Fibroblast of skin of left biceps (primary cell): ENCODE measurements at places on chromosomes 2 and 18.
A peak's percentile ranks its signal among the peaks of the same experiment; 100 is the strongest.

DNA sequence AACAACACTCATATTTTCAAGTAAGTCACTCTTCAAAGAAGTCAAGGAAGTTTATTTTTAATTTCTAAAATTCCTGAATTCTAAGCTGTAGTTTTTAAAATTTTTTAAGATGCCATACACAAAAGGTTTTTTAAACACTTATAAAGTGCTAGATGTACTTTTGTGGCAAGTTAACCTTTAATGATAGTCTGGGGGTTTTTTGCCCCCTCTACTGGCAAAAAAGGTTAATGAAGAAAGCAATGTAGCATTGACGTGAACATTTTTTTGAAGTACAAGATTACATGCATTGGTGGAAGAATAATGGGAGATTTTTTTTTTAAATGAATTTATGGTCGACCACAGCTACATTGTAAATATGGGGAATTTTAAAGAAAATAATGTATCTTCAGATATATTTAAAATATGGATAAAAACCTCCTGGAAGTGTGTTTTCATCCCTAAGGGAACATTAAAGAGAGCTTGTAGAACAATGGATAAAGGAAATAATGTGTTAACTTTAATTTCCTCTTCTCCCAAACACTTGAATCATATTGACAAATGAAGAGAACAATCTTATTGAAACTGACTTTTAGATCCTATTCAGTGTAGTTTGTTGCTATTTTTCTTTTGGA lies 12.6 kb downstream of the ITPRID2 start:
- no peak for DNase-seq

DNA sequence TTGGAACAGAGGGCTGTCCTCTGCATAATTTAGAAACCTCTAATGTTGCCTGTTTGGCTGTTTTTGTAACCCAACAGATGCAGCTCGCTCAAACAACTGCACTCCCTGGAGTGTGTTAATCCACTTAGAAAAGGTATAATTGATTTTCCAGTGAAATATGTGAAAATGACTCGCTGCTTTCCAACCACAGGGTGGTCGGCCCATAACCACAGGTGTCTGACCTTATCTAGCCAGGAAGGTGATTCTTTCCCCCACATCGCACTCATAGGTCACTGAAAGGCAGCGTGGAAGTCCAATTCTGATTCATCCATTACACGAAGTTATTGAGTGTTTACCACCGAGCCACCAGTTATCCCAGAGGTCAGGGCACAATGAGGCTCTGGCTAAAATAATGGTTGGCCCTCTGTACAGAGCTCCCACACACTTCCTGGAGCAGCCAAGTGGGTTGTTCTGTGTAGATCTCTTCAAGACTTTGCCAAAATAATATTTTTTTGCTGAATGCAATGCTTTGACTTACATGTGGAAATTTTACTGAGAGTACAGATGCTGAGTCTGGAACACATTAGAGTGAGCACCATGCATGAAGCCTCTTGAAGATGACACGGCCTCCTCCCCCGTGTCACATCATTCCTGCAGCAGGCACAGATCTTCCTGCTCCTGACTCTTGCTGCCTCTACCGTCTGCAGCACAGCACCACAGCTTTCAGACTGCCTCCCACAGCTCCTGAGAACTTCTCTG lies 396.2 kb downstream of the ZNF516 start:
- DNase-seq: no peak

- no peak for DNase-seq
Observed at GRCh38 chr2:103287746-103288145, 525.9 kb downstream of the TMEM182 start.

DNA sequence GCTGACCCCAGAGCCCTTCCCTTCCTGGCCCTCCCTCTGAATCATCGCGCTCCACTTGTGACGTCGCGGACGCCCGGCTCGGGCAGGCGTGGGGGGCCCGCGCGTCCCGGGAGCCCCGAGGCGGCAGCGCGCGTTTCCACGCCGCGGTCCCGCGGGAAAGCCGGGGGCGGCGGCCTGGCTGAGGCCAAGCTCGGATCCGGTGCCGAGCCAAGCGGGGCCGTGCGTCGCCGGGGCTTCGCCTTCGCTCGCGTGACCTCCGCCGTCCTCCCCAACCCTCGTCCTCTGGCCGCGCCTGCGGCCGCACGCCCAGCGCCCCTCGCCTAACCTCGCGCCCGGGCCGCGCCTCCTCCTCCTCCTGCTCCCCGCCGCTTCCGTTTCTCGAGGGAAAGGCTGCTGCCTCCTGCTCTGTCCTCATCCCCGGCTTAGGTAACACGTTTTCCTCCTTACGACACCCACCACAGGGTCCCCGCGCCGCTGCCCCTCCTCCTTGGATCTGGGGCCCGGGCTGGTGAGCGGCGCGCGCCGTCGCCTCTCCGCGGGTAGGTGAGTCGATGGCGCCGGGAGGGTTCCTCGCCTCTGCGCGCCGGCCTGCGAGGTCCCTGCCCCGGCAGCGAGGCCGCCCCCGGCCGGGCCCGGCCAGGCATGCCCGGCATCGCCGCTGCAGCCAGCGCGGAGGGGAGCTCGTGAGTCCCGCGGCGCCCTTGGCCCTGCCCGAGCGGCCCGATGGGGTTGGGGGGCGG lies at the start of gene INPP1:
INPP1 (plus strand) TSS at position 54 of the 740 bp plus-strand sequence. CDS start 16,514 bp downstream, outside the sequence.
- no peak for DNase-seq

GRCh38 chr2:80573950-80574349 lies 269.4 kb upstream of the LRRTM1 start:
- DNase-seq: no peak

DNA sequence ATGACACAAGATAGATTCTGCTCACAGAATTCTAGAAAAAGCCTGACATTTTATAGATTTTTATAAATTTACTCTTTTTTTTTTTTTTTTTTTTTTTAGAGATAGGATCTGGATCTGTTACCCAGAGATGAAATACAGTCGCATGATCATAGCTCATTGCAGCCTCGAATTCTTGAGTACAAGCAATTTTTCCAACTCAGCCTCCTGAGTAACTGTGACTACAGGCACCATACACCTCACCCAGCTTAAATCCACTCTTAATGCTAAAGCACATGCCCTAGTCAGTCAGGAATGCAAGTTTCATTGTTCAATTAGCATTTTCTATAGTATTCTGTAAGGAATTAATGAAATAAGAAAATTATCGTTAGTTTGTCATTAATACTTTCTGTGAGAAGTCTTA lies 32.1 kb upstream of the WDR75 start:
- no peak for DNase-seq

- no peak for DNase-seq
Observed at GRCh38 chr2:240627736-240628506, 2.6 kb downstream of the GPR35 start.

DNA sequence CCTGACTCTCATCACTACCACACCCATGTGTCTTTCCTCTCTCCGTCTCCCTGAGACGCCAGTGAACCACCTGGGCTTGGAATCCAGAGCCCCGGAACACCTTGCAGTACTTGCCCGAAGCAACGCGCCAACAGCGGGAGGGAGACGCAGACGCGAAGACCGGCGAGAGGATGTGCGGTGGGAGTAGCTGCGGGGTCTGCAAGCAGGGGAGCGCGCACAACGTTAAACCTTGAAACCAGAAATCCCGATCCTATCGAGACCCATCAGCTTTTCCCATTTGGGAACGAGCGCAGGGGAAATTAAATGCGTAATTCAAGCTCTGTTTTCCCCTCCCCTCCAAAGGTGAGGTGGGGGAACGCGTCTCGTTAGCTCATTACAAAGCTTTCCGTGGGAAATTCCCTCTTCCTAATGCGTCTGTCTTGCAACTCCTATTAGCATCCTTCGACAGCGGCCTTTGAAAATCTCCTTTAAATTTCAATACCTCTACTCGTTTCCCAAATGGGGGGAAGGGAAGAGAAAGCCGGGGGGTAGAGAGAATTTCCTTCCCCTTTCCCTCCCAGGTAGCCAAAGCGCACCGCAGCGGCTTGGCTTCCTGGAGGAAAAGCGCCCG lies 421 bp upstream of the CNTNAP5 start:
- no peak for DNase-seq

- no peak for DNase-seq
Observed at GRCh38 chr2:60569680-60570111, 16.2 kb upstream of the BCL11A start.

- DNase-seq: no peak
Observed at GRCh38 chr2:168518555-168519066, 62.5 kb downstream of the CERS6 start.

GRCh38 chr2:65746931-65747675 lies 314.7 kb upstream of the SPRED2 start:
- no peak for DNase-seq

- DNase-seq: no peak
Observed at GRCh38 chr2:17628349-17629261, 88.1 kb downstream of the VSNL1 start.

GRCh38 chr2:183078163-183078463 lies 434 bp upstream of the DUSP19 start:
- no peak for DNase-seq

GRCh38 chr2:221817052-221817451 lies 244.9 kb upstream of the EPHA4 start:
- no peak for DNase-seq

- no peak for DNase-seq
Observed at GRCh38 chr2:53751728-53752127, 15.9 kb upstream of the CHAC2 start.

- DNase-seq: no peak
Observed at GRCh38 chr2:37774976-37775907, 103.8 kb upstream of the CDC42EP3 start.

DNA sequence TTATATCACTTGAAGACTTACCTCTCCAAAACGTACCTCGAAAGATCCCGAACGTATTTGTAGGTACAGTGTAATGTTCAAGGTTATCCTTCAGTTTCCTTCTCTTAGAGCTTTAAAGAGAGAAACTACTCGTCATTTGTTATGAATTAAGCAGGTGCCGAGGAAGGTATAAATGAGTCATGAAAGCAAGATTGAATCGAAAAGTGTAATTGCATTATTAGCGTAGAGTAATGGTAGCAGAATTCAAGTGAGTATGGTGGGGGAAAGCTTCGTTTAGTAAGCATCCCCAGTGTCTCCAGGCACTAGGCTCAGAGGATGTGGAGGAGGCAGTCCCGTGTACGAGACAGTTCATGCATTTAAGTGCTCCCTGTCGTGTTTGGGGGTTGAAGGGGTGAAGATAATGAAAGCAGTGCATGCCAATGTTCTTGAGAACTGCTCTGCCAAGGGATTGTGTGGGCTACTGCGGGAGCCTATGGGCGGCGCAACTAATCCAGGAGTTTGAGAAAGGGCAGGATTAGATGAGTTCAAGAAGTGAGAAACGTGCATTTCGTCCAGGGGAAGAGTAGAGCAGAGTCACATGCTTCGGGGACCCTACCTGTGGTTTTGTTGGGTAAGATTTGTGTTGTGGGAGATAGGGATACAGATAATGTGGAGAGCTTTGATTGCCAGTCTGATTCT lies 858 bp downstream of the POLR1B start:
- no peak for DNase-seq

DNA sequence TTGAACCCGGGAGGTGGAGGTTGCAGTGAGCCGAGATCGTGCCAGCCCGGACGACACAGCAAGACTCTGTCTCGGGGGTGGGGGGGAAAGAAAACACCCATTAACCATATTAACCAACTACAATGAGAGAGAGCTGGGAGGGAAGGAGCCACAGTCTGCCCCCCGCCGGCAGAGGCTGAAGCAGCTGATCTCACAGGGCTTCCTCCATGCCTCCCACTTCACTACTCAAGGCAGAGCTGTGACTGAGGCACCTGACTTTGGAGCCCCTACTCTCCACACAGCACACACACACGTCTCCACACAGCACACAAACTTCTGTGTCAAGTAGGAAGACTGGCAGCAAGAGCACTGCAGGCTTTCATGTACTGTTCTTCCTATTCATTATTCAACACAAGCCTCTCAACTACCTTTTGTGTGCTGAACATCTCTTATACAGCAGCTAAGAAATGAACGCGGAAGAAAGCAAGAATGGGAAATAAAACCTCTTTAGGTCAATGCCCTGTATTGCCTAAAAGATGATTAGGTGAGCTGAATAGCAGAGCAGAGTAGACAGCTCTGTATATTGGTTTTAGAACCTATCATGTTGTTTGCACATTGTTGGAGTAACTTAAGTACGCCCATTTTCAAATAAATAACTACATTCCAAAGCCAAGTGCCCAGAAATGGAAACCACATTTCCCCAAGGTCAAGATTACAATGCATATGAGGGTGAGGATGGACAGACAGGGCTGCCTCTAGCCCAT lies 26.2 kb downstream of the PDIA6 start:
- no peak for DNase-seq

- no peak for DNase-seq
Observed at GRCh38 chr2:68662466-68662865, 19.1 kb downstream of the PROKR1 start.

DNA sequence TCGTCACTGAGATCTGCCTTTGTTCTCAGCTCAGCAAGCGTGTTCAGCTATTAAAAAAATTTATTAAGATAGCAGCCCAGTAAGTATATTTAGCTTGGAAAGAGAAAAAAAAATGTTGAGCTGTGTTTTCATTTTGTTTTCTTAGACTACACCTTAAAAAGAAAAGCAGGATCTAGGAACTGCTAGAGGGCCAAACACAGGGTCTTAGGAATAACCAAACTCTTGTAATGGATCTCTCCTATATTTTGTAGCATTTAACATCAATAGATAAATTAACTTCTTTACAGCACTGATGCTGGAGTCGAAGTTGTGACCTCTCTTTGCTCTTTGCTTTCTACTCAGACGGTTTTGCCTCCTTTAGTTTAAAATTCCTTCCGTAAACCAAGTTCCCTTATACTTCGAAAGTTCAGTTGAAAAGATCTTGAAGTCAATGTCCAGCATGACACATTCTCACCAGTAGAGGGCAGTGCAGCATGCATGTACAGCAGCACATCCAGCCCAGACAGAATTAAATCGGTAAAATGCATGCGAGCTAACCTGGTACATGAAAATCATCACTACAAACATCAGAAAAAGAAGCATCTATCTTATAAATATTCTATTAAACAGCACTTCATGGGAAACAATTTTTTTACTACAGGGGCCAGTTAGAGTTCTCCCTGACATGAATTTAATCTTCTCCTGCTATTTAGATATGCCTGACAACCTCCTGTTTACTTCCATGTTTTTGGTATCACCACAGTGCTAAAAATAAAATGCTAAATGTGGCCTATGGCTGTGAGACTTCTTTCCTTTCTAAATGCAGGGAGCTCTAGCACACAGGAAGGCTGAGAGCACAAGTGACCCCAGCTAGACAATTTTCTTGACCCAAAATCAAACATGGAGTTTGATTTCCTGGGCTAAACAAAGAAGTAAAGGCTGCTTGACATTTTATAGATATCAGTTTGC lies 48.2 kb upstream of the MAP3K20 start:
- peak; percentile 62 for DNase-seq

- no peak for DNase-seq
Observed at GRCh38 chr2:32061973-32062861, 1.1 kb upstream of the SPAST start.

GRCh38 chr2:61380056-61380881 lies 90.6 kb downstream of the USP34 start:
- DNase-seq: no peak

- DNase-seq: peak; percentile 93
Observed at GRCh38 chr18:79790996-79791972, 6.5 kb upstream of the KCNG2 start.
